ENCODE measurements at places on chromosomes 12 and 14. TPM values are rescaled to one million over a fixed set of nuclear protein-coding genes. Genes with fewer than 3 reads are reported as not detected.

GRCh38 chr12:70933133-70933532, 12.6 kb upstream of the PTPRR start:
- no peak for DNase-seq

GRCh38 chr12:16358878-16359277, 11.4 kb downstream of the MGST1 start:
- DNase-seq = no peak

RPGRIP1 gene
- total RNA-seq = 0.47 TPM

- no peak for DNase-seq
Observed at GRCh38 chr12:32650508-32650907, 28.6 kb upstream of the DNM1L start.

CLEC14A gene
- 37.6 TPM for total RNA-seq

GRCh38 chr14:104107611-104108569, 22.4 kb downstream of the ASPG start:
- DNase-seq = peak; percentile 51

GALNT6 gene
- total RNA-seq = 16.8 TPM

SMCO2 gene
- 0.38 TPM for total RNA-seq

- DNase-seq = peak; percentile 81
Observed at GRCh38 chr14:99725774-99726537, 41.9 kb downstream of the CYP46A1 start.

DNA sequence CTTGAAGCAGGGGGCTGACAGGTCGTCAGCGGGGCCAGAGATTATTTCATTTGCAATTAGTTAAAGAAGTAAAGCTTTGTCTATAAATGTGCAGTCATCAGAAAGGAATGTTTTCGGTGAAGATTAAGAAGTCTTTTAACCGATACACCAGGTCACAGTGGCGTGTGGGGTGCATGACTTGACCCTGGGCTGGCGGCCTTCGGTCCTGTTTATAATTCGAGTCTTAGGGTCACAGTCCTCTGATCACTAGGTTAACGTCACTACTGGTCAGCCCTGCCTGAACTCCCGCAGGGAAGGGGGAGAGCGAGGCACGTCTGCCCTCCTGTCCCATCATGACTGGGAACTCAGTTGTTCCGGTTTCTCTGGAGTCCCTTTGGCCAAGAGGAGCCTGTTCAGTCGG, 5.0 kb upstream of the C14orf180 start:
- DNase-seq = no peak

DNA sequence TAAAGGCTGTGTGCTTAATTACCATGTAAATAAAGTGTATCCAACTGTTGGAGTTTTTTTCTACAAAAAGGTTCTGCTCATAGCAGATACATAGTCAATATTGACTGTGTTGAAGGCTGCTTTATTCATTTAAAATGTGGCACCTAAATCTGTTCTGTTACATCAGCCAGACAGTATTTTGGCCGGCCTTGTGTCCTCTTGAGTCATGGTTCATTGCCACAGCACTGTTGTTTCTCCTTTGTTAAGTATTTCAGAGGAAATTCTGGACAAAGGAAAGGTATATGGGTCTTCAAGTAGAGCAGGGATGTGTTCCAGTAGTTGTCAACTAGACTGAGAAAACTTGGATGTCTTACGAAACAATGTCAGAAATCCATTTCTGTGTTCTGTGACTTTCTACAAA, 95.5 kb downstream of the SLC38A6 start:
- DNase-seq = no peak

DNA sequence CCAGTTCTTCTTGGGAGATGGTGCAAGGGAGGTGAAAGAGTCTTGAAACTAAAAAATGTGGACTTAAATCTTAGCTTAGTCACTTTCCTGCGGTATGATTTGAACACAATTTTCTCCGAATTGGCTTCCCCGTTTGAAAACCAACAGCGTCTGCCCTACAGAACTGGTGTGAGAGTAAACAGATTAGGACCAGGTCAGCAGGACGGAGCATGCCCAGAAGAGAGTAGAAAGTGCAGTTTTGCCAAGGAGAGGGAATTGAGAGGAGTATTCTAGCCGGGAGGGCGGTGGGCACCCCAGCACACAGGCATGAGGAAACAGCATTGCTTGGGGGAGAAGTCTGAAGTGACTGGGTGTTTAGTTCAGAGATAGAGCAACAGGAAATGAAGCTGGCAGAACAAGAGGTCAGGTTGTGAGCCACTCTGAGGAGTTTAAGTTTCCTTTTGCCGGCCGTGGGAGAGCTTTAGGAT, 927.1 kb downstream of the VRK1 start:
- no peak for DNase-seq

DNA sequence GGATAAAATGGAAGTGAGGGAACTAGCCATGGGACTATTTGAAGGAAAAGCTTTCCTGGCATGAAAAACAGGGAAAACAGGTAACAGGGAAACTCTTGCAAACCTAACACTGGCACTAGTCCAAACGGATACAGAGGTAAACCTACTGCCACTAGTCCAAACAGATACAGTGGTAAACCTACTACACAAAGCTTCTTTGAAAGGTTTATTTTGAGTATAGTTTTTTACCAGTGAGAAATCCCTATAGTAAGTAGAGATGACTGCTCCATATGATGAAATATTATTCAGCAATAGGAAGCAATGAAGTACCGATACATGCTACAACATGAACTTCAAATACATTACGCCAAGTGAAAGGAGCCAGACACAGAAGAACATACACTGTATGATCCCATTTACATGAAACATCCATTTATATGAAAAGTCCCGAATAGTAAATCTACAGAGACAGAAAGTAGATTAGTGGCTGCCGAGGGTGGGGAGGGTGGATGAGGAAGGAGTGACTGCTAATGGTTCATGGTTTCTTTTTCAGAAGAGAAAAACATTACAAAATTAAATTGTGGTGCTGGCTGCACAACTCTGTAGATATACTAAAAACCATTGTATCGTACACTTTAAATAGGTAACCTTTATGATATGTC, 25.5 kb downstream of the SPTLC2 start:
- DNase-seq = no peak

- DNase-seq = no peak
Observed at GRCh38 chr12:63037746-63038712, 103.1 kb upstream of the PPM1H start.

- no peak for DNase-seq
Observed at GRCh38 chr14:86450085-86450484, 920.1 kb downstream of the FLRT2 start.

- DNase-seq = no peak
Observed at GRCh38 chr12:38124247-38125012, 192.1 kb upstream of the ALG10B start.

- DNase-seq = no peak
Observed at GRCh38 chr14:71166180-71166837, 259.1 kb downstream of the PCNX1 start.

DNA sequence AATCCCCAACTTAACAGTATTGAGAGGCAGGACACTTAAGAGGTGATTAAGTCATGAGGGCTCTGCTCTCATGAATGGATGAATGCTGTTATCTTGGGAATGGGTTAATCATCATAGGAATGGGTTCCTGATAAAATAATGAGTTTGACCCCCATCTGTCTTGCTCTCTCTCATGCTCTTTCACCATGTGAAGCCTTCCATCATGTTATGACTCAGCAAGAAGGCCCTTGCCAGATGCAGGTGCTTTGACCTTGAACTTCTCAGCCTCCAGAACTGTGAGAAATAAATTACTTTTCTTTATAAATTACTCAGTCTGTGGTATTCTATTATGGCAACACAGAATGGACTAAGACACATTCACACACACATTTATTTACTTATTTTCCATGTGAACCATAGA, 89.0 kb upstream of the PPM1H start:
- no peak for DNase-seq

GRCh38 chr12:78040111-78040510, 209.4 kb downstream of the NAV3 start:
- no peak for DNase-seq

CLMN gene
- 151 TPM for total RNA-seq

GRCh38 chr12:42504049-42504448, 85.5 kb downstream of the PRICKLE1 start:
- DNase-seq = peak; percentile 15

GRCh38 chr12:122855928-122856831, 20.9 kb downstream of the HIP1R start:
- no peak for DNase-seq

Data from kidney (tissue), 22 donors.